ENCODE measurements at places on chromosomes 7 and 10.

GRCh38 chr7:50564640-50565558 is at the start of gene DDC:
Gene DDC, minus strand, starts transcription at chr7:50565405. Its CDS starts 21,320 bp downstream, at chr7:50544085.
- DNase-seq: no peak

- DNase-seq: no peak
Observed at GRCh38 chr10:127456122-127456521, 93.0 kb upstream of the NPS start.

DNA sequence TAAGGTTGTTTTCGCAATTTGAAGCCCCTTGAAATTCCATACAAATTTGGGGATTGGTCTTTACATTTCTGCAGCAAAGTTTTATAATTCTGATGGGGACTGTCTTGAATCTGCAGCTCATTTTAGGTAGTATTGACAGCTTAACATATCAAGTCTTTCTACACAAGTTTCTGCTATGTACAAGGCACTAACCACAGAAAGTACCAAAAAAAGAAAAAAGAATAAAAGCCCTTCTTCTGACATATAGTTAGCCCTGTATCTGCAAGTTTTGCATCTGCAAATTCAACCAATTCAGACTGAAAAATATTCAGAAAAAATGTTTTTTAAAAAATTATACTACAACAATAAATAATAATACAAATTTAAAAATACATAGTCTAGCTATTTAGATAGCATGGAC is 15.3 kb downstream of the POT1 start:
- DNase-seq: no peak

DNA sequence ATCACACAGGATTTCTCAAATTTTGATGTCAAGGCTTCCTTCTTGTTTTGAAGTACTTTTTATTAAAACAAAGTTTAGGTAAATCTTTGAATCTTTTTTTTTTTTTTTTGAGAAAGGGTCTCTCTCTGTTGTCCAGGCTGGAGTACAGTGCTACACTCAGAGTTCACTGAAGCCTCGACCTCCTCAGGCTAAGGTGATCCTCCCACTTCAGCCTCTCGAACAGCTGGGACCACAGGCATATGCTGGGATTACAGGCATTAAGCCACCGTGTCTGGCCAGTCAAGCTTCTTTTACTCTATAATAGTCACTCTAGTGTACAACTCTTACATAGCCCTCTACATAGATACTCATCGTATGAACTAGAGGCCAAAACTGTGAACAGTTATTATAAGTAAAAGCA is 3.4 kb downstream of the RUFY2 start:
- no peak for DNase-seq

DNA sequence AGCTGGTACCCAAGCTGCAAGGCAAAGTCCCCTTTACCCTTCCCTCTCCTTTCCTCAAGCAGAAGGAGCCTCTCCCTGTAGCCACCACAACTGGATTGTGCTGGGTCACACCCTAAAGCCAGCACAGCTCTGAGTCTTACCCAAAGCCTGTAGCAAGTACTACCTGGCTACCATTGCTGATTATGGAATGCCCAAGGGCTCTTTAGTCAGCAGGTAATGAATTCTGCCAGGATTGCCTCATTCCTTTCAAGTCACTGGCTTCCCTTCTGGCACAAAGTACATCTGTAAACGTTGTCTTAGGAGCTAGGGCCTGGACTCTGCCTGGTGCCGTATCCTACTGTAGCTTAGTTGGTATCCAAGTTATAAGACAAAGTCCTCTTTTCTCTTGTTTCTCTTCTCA is 52.0 kb downstream of the FAS start:
- DNase-seq: no peak

GRCh38 chr10:121959671-121960070 is 15.3 kb downstream of the NSMCE4A start:
- DNase-seq: no peak

- no peak for DNase-seq
Observed at GRCh38 chr7:80187727-80188126, 53.1 kb downstream of the GNAI1 start.

GRCh38 chr7:10577866-10578374 is 395.8 kb upstream of the PHF14 start:
- no peak for DNase-seq
